Metanephros (tissue), 2 donors: ENCODE measurements at places on chromosomes 16 and 17. TPM values are rescaled to one million over a fixed set of nuclear protein-coding genes. Genes with fewer than 3 reads are reported as not detected.

TP53TG3 gene
- not detected for total RNA-seq

MMP28 gene
- total RNA-seq: 4.0 TPM

RHBDL3 gene
- 1.3 TPM for total RNA-seq

CES1 gene
- 3.4 TPM for total RNA-seq

RGS9 gene
- total RNA-seq: 9.5 TPM

CCL23 gene
- total RNA-seq: 0.35 TPM

KAT2A gene
- 34.3 TPM for total RNA-seq
